ENCODE measurements at places on chromosomes 5 and 9. TPM values are rescaled to one million over a fixed set of nuclear protein-coding genes. Genes with fewer than 3 reads are reported as not detected.

GRCh38 chr5:67000794-67001475 lies 195.7 kb downstream of the CD180 start:
- no peaks in the 10 kb centered on the region for H3K36me3 ChIP-seq
- DNase-seq = no peak
- H3K4me3 ChIP-seq = no peak overlapping the region
- H3K27me3 ChIP-seq = no peaks in the 10 kb centered on the region
- no peak overlapping the region for H3K27ac ChIP-seq

- H3K27me3 ChIP-seq = no peaks in the 10 kb centered on the region
- H3K4me3 ChIP-seq = no peak overlapping the region
- H3K4me1 ChIP-seq = no peaks in the 10 kb centered on the region
- DNase-seq = no peak
- H3K27ac ChIP-seq = no peak overlapping the region
Measured at GRCh38 chr5:166823360-166823759, 1468.1 kb upstream of the WWC1 start.

- no peaks in the 10 kb centered on the region for H3K27me3 ChIP-seq
- no peaks in the 10 kb centered on the region for H3K4me1 ChIP-seq
- no peak overlapping the region for H3K27ac ChIP-seq
- H3K36me3 ChIP-seq = no peaks in the 10 kb centered on the region
- DNase-seq = no peak
Measured at GRCh38 chr5:64213011-64213410, 47.4 kb downstream of the RNF180 start.

- H3K4me3 ChIP-seq = peak within 1 kb of the TSS; percentile 31
- peaks cover 30% of the 10 kb centered on the region for H3K4me1 ChIP-seq
- H3K27me3 ChIP-seq = peaks cover 41% of the 10 kb centered on the region
- H3K36me3 ChIP-seq = no peaks in the 10 kb centered on the region
- no peak for DNase-seq
Measured at GRCh38 chr9:131096269-131097125, at the start of gene AIF1L. Gene AIF1L (plus strand): TSS chr9:131096531. CDS start chr9:131096630, 99 bp downstream.

Gene MEGF10
- total RNA-seq = 1.0 TPM

Data from spleen (tissue), 13 donors.